Islet precursor cell (in vitro differentiated cells): ENCODE measurements at places on chromosomes 6 and 20.
A peak's percentile ranks its signal among the peaks of the same experiment; 100 is the strongest.

DNA sequence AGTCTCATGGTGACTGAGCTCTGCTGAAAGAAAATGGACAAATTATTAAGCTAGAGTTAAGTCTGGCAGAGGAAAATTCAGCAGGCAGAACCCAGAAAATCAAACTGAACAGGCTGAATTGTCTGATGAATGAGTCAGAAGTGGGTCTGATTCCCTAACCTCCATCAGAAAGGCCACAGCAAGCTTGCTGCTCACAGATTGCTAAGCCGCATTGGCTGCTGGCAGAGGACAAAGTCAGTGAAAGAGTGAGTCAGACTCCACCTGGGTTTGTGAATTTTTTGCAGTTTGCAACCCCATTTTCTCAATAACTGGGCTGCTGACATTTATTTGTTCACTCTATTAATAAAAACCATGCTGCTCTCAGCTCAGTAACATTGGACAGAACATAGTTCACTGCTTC lies 191.3 kb downstream of the EPM2A start:
- DNase-seq: peak; percentile 80

DNA sequence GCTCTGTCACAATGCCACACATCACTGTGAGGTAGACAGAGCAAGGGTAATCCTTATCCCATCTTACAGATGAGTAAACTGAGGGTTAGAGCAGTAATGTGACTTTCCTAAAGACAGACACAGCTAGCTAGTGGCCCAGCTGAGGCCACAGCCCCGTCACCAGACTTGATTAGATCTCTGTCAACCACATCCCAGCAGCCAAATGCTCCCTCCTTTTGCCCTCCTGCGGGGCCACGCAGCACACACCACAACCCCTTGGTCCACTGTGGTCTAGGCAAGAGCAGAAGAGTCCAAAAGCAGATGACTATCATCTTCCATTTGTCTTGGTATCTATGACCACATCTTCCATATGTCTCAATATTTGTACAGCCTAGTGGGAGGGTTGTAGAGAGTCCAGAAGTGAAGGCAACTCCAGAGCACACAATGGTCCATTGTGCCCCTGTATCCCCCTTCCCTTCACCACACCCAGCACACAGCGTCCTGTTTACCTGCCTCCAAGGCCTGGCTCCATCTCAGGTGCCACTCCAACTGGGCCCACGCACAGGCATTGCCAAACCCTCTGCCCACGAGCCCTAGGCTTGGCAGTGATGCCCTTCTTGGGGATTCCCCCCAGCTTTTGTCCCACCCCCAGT lies 47.1 kb upstream of the FOXP4 start:
- DNase-seq: no peak

GRCh38 chr20:37295595-37295994 lies 6.1 kb downstream of the MANBAL start:
- DNase-seq: no peak

DNA sequence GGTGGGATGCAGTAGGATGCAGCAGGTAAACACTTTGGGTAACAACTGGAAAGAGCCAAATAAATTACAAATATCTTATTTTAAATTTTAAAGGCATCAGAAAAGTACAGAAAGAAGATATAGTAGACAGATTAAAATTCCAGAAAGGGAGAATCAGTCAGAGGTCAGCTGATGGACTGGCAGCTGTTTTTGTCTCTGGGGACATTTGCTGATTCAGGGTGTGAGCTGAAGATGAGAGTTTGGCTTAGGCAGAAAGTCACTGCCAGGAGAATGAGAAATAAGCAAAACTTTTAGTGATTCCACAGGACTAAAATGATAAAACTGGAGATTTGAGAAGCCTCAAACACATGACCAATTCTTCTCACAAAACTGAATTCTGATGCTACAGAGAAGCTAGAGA lies 39.5 kb downstream of the AHI1 start:
- DNase-seq: no peak

- no peak for DNase-seq
These were observed 383.2 kb downstream of the CD83 start for GRCh38 chr6:14500809-14501208.

DNA sequence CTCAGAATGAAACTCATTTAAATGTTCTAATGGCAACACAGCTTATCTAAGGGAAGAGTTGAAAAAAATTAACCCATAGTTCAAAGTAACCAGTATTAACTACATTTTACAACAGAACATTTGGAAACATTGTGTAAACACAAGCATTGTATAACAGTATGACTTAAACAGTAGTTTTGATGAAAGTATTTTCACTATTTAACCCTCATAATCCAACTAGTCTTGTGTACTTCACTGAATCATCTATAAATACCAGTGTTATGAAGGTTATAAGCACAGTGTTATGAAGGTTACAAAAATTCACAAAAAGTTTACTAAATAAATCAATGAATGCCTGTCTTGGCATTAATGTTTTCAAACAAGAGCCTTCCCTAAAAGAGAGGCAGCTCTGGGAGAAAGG lies 66.5 kb downstream of the REV3L start:
- DNase-seq: no peak

GRCh38 chr6:150686566-150686965 lies 86.9 kb downstream of the PLEKHG1 start:
- no peak for DNase-seq

GRCh38 chr20:20334489-20334888 lies 33.4 kb upstream of the INSM1 start:
- DNase-seq: no peak

DNA sequence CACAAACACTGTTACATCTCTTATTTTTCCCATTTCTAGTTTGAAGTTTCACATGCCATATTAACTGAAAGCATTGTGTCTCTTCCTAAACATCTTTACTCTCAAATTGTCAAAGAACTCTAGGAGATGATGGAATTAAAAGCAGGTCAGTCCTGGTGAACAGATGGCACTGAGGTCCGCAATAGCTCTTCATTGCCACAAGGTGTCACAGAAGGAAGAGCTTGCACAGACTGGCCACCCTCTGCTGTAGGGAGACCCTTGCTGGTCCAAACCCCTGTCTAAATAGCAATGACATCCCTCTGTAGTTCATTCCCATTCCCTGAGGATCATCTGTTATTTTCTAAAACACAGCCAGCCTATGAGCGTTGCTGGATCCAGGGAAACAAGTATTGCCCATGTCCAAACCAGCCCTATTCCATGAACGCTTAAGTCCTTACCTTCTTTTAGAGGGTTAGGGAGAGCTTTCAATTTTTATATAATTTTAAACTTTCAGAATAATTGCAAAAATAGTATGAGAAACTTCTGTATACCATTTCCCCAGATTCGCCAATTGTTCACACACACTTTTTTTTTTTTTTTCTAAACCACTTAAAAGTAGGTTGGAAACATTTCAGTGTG lies 10.1 kb upstream of the HDAC2 start:
- DNase-seq: peak; percentile 73

DNA sequence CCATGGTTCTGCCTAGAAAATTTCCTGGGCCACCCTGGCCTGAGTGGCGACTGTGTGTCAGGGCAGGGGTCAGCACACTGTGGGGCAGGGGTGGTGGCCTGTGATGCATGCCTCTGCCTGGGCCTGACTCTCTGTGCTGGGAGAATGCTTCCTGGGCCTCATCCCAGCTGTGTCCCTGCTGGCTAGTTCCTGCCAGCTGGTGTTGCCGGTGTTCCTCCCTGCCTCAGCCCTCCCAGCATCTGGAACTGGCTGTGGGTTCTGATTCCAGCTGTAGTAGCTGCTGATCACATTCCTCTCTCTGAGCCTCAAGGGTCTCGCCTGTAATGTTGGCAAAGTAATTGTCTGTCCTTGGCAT lies 101.5 kb downstream of the SYCP2 start:
- DNase-seq: peak; percentile 51

GRCh38 chr6:105346052-105346451 lies 56.8 kb downstream of the PREP start:
- peak; percentile 77 for DNase-seq

DNA sequence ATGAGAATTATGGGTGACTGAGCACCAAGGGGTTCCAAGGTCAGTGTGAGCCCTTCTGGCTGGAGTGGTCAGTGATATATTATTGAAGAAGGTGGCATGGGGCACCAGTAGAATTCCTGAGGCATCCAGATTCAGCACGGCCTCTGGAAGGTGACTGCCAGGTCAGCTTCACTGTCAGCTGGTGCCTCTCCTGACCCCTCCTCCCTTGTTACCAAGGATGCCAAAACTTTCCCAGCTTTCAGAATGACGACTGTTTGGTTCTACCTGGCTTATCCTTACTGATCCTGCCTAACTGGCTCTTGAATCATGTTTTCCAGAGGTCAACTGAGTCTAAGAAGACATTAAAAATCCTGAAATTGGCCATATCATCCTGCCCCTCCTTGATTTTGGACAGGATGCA lies 189.2 kb upstream of the AGPAT4 start:
- DNase-seq: no peak

- no peak for DNase-seq
These were observed 29.3 kb downstream of the BCAS4 start for GRCh38 chr20:50824137-50824536.

DNA sequence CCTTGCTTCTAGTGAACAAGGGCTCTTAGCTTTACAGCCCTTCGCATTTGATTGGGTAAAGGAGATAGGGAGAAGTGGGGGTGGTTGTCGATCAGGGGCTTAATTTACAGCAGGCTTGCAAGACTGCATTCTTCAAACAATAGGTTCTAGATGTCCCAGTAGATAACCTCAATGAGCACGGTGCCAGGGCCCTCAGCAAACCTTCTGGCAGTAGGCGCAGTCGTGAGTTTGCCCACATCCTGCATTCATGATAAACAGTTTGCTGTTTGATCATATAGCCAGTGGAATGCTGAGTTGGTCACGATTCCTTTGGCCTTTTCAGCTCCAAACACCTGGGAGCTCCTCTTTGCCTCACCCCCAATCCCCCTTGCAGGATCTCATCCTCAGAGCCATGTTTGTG lies 27.5 kb downstream of the SUN5 start:
- DNase-seq: peak; percentile 48

DNA sequence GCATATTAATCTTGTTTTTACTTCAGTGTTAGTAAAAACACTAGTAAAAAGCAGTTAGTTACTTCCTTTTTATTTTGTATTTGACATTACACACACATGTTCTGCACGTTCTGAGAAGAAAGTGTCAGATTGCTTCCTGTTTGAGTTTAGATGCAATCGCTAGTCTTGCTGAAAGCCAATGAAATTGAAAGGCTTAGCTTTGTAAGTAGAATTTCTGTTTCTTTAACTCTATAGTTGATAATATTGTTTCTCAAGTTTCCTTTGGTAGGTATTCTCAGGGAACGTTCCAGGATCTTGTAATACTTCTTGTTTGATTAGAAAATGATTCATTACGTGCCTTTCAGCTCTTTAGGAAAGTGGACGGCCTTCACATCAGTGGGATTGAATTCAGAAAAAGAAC lies 55.0 kb downstream of the CDKAL1 start:
- DNase-seq: no peak

- peak; percentile 73 for DNase-seq
These were observed 648.8 kb upstream of the AGPAT4 start for GRCh38 chr6:161922631-161923119.

GRCh38 chr6:147508042-147508865 lies at the start of gene SAMD5:
Gene SAMD5, plus strand, starts transcription at chr6:147508690. Its CDS starts 239 bp downstream, at chr6:147508929.
- DNase-seq: peak; percentile 88

DNA sequence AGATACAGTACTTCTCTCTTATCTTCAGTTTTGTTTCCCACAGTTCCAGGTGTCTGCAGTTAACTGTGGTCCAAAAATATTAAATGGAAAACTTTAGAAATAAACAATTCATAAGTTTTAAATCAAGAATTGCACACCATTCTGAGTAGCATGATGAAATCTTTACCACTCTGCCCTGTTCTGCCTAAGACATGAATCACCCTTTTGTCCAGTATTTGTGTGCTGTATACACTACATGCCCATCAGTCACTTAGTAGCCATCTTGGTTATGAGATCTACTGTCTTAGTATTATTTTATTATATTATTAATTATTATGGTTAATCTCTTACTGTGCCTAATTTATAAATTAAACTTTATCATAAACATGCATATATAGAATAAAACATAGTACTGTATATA lies 279.0 kb downstream of the OGFRL1 start:
- no peak for DNase-seq

DNA sequence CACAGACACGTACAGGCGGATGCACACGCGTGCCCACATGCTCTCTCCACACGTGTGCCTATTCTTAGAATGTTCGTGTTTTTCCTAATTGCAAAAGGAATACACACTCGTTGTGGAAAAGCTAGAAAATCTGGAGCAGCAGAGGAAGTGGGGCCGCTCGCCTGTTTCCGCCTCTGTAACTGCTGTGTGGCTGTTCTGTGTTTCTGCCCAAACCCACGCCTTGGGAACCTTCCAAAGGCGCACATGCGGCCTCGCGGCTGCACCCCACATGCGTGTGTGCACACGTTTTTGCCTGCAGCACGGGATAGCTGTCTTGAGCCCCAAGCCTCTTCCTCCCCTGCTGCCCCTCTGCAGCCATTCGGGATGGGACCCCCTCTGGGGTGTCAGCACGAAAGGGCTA lies 12.2 kb downstream of the SLC17A9 start:
- DNase-seq: no peak

DNA sequence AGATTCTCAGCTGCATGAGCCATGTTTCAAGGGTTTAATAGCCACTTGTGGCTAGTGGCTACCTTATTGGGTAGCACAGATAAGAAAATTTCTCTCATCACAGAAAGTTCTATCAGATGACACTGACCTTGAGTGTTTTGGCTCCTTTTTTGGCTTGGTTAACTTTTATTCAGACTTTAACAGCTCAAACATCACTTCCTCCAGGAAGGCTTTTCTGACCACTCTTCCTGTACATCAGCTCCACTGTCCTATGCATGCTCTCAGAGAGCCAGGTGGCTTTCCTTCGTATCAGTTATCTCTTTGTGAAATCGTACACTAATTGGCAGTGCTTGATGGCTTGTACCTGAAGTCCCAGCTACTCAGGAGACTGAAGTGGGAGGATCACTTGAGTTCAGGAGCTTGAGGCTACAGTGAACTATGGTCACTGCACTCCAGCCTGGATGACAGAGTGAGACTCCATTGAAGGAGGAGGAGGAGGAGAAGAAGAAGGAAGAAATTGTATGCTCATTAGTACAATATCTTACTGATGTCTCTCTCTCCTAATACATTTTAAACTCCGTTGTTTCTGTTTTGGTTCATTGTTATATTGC lies 10.7 kb downstream of the MAFB start:
- no peak for DNase-seq

- DNase-seq: peak; percentile 50
These were observed 8.3 kb upstream of the FOXC1 start for GRCh38 chr6:1601158-1602048.
